ENCODE measurements at places on chromosomes 3 and 15.

DNA sequence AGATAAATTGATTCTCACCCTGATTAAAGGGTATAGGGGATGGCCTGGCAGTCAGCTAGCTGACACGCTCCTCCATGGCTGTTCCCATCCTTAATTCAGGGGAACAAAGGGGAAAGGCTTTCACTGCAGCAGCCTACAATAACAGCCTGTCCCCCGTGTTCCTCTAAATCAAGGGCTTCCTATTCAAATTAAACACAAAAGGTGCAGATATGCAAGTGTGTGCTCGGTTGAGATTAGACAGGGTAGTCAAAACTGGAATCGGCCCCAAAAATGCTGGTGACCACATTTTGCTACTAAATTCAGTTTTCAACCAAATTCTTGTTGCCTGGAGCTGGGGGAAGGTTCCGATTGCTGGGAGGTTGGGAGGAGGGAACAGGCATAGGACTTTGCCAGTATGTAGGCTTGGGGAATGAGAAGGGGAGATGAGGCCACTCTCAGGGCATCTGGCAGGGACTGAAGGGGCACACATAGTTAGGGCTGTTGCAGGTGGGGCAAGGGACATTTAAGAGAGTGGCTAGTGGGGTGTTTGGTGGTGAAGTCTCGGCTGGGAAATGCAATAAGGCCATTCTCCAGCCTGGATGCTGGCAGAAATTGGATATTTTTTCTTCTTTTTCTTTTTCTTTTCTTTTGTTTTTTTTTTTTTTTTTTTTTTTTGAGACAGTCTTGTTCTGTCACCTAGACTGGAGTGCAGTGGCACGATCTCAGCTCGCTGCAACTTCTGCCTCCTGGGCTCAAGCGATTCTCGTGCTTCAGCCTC, 32.9 kb upstream of the CTSH start:
- DNase-seq, result no peak

DNA sequence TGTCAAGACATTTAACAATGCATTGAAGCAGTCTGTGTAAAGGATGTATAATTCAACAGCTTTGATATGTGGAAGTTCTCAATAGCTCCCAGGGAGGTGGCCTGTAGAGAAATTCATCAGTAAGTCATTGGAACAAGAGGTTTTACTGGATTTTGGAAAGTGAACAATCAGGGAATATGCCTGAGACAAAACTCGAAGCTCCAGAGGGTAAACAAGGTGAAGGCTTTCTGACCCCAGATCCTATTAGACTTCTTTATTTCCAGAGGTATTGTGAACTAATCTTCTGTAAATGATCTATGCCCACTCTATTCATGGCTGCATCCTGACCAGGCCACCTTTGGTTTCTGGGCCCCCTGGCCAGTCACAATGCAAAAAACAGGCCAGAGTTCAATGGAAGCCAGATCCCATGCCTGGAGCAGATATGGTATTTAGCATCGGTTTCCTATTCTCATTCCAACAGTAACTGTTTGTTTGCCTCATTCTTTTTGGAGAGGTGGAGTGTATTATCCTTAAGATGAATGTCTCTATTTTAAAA, 177.3 kb downstream of the SATB1 start:
- no peak for DNase-seq

GRCh38 chr3:158728061-158728377, 4.2 kb downstream of the RARRES1 start:
- no peak for DNase-seq

DNA sequence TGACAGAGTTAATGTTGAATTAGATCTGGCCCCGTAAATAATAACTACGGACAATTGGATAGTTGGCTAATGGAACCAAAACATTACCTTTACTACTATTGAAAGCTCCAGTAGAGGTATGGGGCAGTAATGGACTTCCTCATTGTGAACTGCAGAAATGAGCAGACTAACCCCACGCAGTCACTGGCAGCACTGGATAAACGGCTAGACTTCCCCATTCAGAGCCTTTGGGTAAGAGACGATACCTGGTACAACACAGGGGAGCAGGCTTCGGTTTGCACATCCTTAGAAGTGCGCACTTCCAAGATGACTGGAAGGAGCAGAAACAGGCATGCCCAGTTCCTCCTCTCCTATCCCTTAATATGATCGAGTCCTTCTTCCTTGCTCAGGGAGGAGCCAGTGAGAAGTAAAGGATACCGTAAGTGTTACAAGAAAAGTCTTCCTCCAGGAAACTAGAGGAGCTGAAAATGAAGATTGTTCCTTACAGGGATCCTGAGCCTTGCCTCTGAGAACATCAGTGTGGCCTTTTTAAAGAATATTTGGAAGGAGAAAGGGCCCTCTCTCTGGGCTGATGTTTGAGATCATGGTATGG, 100.5 kb upstream of the NECTIN3 start:
- DNase-seq, result no peak

GRCh38 chr15:63043335-63044076, 959 bp downstream of the TPM1 start:
- no peak for DNase-seq

DNA sequence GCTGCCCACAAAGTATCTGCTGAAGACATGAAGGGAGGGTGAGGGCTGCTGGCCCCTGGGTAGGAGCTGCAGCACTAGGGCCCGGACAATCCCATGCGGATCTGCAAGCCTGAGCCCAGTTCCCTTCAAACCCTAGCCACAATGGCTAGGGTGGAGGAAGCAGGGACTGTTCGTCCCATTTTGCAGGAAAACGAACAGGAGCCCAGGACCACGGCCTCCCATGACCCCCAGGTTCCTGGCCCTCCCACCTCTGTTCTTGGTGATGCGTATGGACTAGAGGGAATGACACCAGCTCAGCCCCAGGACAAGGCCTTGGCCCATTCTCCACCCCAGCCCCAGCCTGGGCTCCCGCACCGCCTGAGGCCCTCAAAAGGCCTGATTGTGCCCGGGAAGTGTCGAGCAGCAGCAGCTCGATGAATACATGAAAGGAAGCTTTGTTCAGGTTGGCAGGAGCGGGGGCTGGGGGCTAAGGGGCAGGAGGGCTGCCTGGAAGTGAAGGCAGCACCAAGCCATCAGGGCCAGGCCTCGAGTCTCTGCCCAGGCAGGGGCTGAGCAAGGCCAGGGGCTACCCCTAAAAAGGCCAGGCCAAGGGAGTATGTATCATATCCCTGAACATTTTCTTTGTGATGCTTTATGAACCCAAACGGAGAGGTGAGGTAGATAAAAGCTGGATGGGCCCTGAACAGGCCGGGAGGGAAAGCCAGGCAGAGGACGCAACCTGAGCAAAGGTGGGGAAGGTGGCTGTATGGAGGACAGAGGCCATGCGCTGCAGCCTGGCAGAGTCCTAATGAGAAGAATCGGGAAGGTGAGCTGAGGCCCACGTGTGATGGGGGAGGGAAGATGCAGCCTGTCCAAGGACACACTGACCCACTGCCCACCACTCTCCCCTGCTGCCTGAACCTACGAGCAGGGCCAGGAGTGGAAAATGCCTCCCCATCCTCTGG, 12.2 kb downstream of the SEMA7A start:
- no peak for DNase-seq

- no peak for DNase-seq
Measured at GRCh38 chr3:161274691-161275298, 53.7 kb downstream of the NMD3 start.

DNA sequence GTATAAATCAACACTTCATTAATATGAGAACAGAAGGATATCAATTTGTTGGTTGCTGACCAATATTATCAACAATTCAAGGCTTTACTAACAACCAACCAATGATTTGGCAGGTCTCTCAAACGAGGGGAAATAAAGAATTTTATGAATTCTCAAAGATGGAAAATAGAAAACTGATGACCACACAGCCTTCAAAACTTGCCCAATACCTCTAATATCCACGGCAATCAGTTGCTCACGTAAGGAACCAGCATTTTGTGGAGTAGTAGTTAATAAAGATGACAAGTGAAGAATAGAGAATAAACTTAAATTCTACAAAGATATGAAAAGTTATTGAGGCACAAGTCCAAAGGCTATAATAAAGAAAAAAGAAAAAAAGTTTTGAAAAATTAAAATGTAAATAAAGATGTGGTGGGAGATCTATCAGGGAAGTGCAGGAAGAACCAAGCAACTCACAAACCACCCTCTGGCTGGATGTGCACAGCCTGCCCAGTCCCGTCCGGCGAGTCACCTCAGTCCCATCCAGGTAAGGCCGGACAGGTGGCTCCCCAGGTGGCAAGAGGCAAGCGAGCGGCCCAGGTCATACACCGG, 808 bp downstream of the GK5 start:
- DNase-seq, result no peak

DNA sequence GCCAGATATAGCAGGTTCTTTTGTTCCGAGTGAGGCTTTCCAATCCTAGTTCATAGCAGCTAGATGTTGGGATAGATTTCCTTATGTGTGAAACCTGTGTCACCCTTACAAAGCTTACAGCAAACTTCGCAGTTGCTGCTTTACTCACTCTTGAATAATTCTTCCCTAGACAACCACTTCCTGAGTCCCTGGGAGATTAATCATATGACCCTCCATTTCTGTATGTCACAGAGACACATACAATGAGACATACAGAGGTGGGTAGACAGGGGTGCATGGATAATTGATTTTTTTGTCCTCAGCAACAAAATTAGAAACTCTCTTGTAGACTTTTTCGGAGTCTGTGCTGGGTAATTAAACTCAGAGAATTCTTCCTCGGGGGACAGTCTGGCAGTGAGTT, 163.2 kb downstream of the NSUN3 start:
- DNase-seq, result no peak

GRCh38 chr3:156553705-156554356, 1.1 kb downstream of the SSR3 start:
- no peak for DNase-seq

DNA sequence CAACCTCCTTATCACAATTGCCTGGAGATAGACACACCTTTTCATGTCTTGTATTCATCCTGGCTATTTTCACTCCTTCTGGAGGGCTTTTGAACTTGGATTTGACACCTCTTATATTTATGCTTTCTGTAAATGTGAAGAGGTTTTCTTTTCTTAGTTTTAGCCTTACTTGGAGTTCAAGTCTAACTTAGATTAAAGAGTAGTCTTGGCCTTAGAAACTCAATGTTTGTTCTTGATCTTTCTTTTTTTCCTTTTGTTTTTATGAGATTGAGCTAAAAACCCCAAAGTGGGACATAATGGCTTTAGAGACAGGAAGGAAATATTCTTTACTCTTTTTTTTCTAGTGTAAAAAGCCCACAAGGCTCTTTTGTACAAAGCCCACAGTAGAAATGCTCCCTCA, 1054.9 kb downstream of the ROBO1 start:
- DNase-seq, result no peak

- peak; percentile 66 for DNase-seq
Measured at GRCh38 chr3:8970971-8971589, 7.8 kb upstream of the RAD18 start.

- DNase-seq, result no peak
Measured at GRCh38 chr15:70063980-70064379, 33.7 kb downstream of the TLE3 start.

DNA sequence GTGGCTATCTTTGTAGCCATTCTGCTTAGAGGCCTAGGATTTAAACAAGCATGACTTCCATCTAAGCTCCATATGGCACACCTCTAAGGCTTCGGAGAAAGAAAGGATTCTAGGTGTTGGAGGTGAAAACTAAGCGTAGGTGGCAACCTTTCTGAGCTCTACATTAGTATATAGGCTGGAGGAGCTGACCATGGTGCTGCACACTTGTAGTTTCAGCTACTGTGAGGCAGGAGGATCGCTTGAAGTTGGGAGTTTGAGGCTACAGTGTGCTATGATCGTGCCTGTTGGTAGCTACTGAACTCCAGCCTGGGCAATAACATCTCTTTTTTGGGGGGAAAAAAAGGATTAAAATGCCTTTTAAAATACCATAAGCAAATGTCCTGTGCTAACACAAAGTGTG, 7.4 kb downstream of the EAF1 start:
- no peak for DNase-seq

DNA sequence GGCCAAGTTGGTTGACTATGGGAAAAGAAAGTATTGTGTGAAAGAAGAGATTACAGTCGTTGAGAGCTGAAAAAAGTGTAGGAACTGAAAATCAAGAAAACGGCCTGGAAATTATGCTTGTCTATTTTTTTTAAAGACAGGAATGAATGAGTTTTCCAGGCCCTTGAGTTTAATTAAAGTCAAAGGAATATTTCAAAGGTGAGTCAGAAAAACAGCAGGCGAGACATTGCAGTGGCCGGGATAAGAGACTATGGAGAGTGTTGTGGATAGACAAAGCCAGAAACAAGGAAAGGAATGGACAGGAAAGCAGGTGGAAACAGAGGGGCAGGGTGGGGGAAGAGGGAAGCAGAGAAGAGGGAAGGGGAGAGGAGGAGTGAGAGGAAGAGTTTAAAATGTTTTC, 275.1 kb upstream of the LRTM1 start:
- DNase-seq, result no peak

- no peak for DNase-seq
Measured at GRCh38 chr3:122668930-122669730, 11.5 kb upstream of the PARP14 start.

GRCh38 chr15:73809728-73810501, 56.8 kb upstream of the INSYN1 start:
- no peak for DNase-seq

GRCh38 chr3:41700155-41700554, 261.7 kb downstream of the ULK4 start:
- no peak for DNase-seq

DNA sequence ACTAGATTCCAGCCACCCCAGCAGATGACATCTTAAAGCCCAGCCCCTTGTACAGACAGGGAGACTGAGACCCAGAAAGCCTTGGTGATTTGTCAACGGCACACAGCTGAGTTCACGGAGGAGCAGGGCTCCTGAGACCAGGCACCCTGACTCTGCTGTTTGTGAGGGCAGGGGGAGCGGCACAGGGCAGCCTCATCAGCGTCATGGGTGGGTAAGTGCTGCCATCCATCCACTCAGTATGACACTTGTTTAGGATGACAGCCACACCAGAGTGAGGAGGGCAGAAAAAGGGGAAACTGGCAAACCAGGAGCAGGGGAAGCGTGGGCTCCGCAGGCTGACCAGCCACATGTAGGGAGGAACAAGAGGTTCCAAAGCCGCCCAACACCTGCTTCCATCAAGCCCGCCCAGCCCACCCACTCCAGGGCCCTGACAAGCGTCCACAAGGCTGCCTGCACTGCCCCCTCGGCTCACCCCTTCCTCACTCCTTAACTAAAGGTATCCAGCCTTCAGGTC, 19.9 kb downstream of the RBPMS2 start:
- no peak for DNase-seq

DNA sequence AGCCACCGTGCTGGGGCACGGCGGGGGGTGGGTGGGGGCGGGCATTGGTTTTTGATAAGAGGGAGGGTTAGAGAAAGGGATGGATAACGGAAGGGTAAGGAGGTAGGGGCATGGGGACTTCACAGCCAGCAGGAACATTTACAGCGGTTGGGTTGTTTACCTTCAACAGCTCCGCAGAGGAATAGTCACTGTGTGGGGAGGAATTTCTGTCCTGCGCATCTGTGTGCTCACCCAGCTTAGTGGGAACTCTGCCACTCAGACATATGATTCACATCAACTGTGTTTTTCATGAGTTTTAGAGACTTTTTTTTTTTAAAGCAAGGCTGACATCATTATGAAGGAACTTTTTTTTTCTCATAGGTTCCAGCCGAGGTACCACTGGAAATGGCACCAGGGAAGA, 19.6 kb downstream of the CHRD start:
- no peak for DNase-seq
